ENCODE measurements at places on chromosomes 3 and 15.
A peak's percentile ranks its signal among the peaks of the same experiment; 100 is the strongest.

GRCh38 chr15:69127306-69127705 is 33.1 kb upstream of the GLCE start:
- DNase-seq = no peak

DNA sequence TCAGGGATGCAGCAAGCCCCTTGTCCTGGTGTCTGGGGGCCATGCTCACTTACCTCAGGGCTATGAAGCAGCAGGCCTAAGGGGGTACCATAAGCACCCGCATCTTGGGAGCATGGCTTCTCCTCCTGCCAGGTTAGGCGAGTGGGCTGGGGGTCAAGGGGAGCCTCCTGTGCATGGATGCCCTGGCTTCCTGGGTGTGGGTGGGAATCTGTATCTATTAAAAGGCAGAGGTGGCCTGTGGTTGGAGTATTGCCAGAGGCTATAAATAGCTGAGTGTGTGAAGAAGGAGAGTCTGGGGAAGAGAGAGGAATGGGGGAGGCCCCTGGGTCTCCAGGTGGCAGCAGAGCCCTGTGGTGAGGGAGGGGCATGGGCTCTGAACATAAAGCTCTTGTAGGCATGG is 19.5 kb downstream of the ACVR2B start:
- DNase-seq = no peak

DNA sequence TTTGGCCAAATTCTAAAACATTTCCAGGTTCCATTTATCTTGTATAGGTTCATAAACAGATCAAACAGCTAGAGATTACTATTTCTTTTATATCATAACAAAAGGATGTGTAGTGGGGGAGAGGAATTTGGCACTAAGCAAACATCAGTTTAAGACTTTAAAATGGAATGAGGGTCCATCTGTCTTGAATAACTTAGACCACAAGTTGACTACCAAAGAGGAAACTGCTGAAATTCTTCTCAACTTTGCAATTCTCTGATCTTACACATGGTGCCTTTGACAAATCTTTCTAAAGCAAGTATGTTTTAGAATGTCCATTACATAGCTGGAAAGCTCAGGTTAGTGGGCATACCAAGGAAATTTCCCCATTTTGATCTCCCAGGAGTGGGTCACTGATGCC is 140.5 kb upstream of the ADAMTS9 start:
- no peak for DNase-seq

- DNase-seq = peak; percentile 66
These were observed 16.6 kb downstream of the EPB42 start for GRCh38 chr15:43204016-43204901.

DNA sequence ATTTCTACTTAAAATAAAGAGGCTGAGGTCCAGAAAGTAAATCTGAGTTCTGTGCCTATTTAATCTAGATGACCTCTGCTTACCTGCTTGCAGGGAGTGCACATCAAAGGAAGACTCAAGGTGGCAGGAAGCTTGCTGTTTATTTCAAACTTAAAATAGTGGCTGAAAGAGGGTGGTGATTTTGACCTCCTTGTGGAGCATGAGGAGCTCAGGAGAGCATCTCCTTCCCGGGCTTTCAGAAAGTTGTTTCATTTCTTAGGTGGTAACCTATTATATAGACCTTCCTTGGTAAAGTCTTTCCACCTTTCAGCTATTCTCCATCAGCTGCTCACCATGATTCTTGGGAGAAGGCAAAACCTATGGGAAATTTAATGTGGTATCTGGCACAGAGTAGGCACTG is 494 bp downstream of the GCSAM start:
- DNase-seq = no peak

- no peak for DNase-seq
These were observed 59.9 kb upstream of the CORO2B start for GRCh38 chr15:68518785-68519430.

- DNase-seq = no peak
These were observed 36.4 kb upstream of the PTPRG start for GRCh38 chr3:61524933-61525332.

- DNase-seq = no peak
These were observed 9.3 kb downstream of the GLDN start for GRCh38 chr15:51350723-51351122.

DNA sequence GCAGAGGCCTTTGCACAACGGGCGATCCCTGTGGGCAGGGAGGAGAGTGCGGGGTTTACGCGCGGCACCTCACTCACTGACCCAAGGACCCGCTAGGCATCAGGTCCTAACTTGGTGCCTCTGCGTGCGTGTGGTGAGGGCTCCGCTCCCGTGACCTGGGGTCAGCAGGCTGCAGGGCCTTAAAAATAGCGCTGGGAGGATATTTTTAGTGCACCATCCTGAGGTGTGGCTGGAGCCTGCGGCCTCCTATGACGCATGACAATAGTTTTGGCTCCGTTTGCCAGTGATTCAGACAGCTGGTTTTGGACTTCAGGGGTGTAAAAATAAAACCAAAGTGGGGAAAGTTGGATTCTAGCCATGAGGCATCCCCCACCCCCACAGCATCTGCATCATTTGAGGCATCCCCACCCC is 139.0 kb downstream of the FAM43A start:
- no peak for DNase-seq

- DNase-seq = no peak
These were observed 22.4 kb downstream of the RCN2 start for GRCh38 chr15:76953913-76954312.

- DNase-seq = no peak
These were observed 56.4 kb downstream of the NEDD4 start for GRCh38 chr15:55937040-55937439.

DNA sequence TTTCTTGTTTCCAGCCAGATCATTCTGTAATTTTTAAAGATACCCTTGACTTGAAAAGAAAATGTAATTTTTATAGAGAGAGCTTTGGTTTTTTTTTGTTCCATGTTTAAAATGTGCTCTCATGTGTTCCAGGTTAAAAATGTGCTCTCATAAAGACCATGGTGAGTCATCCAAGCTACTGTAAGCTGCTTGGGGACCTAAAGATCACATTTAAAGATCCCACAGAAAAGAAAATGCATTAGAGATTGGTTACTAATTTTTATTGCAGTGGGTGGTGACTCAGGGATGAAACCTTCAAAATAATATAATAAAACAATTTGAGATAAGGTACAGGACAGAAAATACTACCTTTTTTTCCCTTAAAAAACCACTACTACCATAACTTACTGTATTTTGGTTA is 11.0 kb downstream of the TCF12 start:
- DNase-seq = no peak

GRCh38 chr3:57007521-57008460 is 52.7 kb upstream of the SPATA12 start:
- no peak for DNase-seq

- DNase-seq = peak; percentile 15
These were observed 222.1 kb upstream of the CHRM5 start for GRCh38 chr15:33746203-33746602.

DNA sequence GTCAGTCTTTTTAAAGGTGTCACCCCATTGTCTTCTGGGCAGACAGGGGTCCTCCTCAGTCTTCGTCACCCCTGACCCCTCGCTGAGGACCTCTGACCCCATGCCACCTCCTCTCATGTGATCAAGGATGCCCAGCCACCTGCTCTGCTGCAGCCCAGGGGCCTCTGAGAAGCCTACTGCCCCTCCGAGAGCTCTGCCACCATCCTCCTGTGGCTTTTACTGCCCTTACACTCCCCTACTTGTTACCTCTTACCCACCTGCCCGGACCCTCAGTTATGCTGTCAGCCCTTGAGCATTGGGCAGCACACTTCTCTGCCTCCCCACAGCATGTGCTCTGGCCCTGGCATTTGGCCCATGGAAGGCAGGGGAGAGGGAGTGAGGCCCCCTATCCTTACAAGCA is 123.2 kb downstream of the LRRK1 start:
- DNase-seq = no peak

GRCh38 chr15:41894791-41895463 is 1.1 kb upstream of the SPTBN5 start:
- no peak for DNase-seq

DNA sequence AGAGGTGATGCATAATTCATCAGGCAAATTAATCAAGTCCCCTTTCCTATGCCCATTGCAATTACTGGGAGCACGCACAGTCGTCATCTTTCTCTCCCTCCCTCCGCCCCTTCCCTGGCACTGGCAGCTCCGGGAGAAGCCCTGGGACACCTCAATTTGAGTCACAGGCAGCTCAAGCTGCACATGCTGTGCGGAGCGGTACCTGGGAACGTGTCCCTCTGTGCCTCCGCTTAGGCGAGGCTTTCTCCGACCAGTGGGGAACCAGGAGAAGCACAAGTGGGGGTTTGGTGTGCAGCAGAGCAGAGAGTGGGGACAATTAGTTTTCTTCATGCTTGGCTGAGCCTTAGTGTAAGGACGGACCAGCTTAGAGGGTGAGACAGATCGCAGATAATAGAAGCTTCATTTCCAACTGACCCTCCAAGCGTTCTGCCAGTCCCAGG is 88.3 kb downstream of the SOX14 start:
- DNase-seq = no peak

- DNase-seq = no peak
These were observed 299 bp downstream of the TYRO3 start for GRCh38 chr15:41559239-41559782.

DNA sequence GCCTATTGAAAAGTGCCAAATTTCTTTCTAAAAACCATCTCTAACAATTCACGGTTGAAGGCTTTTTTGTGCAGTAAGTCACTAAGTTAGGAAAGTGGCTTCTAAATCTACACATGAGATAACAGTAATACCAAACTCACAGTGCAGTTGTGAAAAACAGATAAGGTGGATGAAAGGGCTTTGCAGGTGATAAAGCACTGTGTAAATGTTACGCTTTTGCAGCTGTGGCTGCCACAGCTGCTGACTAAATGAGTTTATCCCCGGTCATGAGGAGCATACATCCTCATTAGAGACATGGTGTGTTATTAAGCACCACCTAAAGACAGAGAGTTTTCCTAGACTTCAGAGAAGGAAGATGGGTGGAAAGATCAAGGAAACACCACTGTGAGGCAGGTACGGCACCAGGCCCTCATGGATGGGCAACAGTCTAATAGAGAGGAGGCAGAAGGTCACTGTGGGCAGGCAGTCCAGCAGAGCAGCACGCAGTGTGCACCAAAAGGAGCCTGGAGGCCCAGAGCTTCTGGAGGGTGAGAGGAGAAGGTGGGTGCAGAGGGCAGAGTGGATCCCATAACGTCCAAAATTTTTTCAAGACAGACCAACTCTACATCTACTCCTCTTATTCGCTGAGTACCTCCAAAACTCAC is 68.5 kb downstream of the FMN1 start:
- no peak for DNase-seq

DNA sequence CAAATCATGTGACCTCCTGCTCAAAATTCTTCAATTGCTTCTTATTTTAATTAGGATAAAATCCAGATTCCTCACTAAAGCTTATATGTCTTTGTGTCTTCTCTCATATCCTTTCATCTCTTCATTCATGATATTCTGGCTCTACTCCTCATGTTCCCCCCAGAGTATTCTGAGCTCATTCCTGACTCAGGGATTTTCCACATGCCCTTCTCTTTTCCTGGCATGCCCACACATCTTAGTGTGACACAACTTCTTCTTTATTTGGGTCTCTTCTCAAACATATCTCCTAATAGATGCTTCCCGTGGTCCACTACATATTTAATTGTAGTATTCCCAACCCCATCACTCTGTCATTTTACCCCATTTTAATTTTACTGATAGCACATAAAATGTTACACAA is 15.2 kb upstream of the MBNL1 start:
- DNase-seq = no peak

DNA sequence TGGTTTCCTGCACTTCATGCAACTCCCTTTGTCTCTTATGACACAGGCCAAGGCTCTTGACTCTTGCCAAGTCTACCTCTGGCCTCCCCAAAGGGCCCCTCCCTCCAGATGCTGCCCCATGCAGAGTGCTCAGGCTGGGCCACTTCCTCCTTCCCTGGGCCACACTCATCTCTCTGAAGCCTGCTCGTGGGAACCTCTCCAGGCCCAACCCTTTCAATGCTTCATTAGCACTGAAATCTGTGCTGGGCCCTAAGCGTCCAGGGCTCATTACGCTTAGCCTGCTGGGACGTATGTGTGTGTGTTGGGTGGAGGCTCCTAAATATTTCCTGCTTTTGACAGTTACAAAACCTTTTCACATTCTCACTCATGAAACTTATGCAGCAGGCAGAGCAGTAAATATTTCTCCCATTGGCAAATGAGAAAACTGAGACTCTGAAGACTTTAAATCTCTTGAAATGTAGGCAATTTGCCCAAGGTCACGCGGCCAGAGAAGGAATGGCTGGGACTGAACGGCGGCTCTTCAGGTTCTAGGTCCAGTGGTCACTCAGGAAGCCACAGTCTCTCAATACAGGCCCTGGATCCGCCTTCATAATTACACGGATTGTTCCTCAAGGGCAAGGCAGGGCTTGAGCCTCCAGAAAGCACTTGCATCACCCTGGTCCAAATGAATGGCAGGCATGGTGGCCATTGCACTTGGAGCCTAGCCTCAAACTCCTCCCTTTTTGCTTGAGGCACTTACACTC is 241.7 kb upstream of the HES1 start:
- DNase-seq = no peak

GRCh38 chr15:75201616-75202250 is at the start of gene C15orf39:
TSS of gene C15orf39 (plus strand) at chr15:75201882. CDS start at chr15:75206049, 4,167 bp downstream.
- peak; percentile 69 for DNase-seq
